Pancreas (tissue), 10 donors: ENCODE measurements at places on chromosomes 12 and 14. TPM values are rescaled to one million over a fixed set of nuclear protein-coding genes. Genes with fewer than 3 reads are reported as not detected.
A peak's percentile ranks its signal among the peaks of the same experiment; 100 is the strongest.

Gene TMEM63C
- total RNA-seq, result 2.9 TPM

Gene KLRC1
- total RNA-seq, result 0.44 TPM

DNA sequence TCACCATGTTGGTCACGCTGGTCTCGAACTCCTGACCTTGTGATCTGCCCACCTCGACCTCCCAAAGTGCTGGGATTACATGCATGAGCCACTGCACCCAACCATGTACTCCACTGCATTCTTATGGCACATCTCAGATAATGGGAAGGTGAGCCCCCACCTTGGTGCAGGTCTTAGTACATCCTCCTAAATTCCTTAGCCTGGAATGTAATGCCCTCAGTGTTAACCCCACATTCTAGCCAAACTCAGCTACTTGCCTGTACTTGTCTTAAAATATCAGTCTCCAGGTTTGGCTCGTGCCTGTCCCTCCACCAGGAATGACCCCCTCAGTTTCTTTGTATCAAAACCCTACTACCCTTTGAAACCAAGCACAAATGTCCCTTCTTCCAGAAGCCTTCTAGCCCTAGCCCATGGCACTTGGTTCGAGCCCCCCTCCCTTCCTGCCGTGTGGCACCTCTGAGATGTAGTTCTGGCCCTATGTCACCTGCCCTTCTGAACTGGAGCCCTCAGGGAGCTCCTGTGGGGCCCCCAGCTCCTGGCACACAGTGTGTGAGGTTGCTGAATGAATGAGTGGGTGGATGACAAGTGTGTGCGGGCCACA is 8.4 kb downstream of the KCNH3 start:
- no peak for DNase-seq

DNA sequence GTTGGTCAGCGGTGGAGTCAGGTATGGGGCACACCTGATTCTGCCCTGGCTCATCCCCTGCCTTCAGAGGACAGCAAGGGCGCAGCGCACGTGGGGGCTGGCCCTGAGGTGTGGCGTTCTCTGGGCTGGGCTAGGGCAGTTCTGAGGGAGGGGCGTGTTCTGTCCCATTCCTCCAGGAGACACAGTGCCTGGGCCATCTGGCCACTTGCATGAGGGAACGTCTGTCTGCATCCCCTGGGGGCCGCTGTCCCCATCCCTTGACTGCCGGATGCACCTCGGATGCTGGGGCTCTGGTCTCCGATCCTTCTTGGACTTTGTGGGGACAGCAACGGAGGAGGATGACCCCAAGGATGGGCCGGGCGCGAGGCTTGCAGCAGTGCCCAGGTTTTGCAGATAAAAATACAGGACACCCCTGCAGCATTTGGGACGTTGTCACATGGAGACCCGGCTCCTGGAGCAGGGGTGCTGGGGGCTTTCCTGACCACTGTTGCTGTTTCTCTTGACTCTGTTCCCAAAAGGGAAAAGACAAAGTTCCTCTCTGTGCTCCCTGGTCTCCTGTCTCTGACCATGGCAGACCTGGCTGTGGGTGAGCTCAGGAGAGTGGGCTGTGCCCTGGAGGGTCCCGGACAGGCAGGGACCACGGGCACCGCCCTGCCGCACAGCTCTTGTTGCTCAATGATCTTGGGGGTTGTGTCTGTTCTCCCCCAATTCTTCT is 6.9 kb downstream of the MTA1 start:
- peak; percentile 30 for DNase-seq

Gene LPAR5
- total RNA-seq, result 2.4 TPM

Gene CD69
- 0.12 TPM for total RNA-seq

GRCh38 chr12:93686572-93687356 is 9.6 kb downstream of the CRADD start:
- no peak for DNase-seq

DNA sequence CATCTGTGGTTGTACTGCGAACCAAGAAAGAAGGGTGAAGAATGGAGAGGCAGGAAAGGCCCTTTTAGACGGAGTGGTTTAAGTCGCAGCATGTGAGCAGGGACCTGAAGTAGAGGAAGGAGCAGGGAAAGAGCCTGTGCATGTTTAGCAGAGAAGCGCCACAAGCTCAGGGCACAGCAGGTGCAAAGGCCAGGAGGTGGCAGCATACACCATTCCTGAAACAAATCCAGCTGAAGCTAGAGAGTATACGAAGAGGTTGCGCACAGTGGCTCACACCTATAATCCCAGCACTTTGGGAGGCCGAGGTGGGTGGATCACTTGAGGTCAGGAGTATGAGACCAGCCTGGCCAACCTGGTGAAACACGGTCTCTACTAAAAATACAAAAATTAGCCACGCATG is 49.9 kb downstream of the HELB start:
- DNase-seq, result no peak

- DNase-seq, result no peak
These were observed 21.6 kb downstream of the TGFB3 start for GRCh38 chr14:75960231-75960630.

GRCh38 chr12:119711693-119712092 is 43.8 kb downstream of the PRKAB1 start:
- no peak for DNase-seq

DNA sequence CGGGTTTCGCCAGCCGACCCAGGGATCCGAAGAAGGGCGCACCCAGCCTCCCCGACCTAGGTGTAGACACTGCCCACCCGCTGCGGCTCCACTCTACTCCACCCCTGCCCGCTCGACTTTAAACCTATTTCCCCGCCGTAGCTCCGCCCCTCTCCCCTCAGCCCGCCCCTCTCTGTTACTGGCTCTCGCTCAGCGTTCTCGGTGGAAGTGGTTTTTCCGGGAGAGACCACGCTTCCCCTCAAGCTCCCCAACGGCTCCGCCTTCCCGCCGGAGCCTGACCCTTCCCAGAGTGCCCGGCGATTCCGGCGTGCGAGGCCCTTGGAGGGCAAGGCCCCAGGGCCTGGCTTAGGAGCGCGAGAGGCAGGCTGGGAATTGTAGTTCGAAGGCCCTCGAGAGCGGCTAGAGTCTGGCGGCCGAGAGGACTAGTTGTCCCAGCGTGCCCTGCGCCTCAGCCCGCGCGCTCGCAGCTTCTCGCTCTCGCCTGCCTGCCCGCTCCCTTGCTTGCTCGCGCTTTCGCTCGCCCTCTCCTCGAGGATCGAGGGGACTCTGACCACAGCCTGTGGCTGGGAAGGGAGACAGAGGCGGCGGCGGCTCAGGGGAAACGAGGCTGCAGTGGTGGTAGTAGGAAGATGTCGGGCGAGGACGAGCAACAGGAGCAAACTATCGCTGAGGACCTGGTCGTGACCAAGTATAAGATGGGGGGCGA is at the start of gene PA2G4:
Gene PA2G4 (plus strand): TSS at position 451 of the 706 bp plus-strand sequence. CDS start 179 bp downstream, at position 630.
- DNase-seq, result peak; percentile 98

- DNase-seq, result no peak
These were observed 61.9 kb downstream of the KICS2 start for GRCh38 chr12:64160021-64160710.

Gene ULK1
- 71.7 TPM for total RNA-seq

Gene MORN3
- total RNA-seq, result 0.42 TPM

- no peak for DNase-seq
These were observed 4.0 kb downstream of the P2RX2 start for GRCh38 chr12:132622437-132623071.

DNA sequence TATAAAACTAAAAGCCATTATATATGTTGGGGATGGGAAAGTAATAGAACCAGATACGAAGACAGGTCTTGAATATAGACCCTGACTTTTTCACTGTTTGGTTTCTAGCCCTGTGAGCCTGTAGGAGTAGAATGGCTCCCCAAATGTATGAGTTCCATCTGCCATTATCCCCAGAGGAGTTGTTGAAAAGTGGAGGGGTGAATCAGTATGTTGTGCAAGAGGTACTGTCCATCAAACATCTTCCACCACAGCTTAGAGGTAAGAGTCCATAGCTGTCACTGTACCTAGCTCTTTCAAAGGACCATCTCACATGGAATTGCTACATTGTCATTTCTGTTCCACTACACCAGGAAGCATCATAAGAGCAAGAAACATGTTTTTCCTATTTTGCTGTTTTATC is 1.1 kb downstream of the NCAPD2 start:
- DNase-seq, result no peak

Gene KRT4
- not detected for total RNA-seq

DNA sequence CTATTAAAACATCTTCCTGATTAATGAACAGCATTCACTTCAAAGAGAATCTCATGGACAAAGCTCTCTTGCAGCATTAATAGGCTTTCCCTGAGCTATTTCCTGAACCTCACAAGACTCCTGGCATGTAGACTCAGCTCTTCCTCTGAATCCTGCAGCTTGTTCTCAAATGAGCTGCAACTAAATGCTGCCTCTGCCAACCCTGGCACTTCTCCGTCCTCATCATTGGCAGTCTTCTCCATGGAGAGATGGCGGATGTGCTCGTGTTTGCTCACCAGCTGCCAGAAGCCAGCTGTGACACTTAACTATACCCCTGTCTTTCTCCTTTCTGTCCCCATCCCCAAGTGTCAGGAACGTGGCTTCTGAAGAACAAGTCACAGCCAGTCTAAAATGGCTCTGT is 232.1 kb downstream of the FOXN3 start:
- no peak for DNase-seq

Gene ACTR6
- 5.2 TPM for total RNA-seq

DNA sequence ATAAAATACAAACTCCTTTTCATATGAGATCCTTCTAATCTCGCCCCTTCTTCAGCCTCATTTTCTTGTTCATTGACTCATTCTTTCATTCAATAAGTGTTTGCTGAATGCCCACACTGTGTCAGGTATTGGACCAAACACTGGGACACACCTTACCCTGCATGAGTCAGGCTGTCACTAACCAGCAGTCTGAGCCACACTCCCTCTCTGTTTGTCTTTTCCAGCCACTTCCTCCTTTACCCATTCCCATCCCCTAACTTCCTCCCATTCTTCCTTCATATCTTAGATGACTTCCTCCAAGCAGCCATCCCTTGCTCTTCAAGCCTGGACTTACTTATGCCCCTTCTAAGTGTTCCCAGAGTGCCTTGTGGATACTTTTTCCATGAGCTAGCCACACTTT is 27.0 kb upstream of the HIF1A start:
- DNase-seq, result no peak

DNA sequence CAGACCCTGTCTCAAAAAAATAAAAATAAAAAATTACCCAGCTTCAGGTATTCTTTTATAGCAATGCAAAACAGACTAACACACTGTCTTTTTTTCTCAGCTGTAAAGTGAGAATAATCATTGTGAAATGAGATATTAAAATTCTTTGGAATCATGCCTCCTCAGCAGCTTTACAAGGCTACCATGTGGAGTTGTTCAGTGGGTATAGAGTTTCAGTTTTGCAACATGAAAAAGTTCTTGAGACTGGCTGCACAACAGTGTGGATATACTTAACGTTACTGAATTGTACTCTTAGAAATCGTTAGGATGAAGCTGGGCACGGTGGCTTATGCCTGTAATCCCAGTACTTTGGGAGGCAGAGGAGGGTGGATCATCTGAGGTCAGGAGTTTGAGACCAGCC is 15.7 kb upstream of the MAPKAPK5 start:
- DNase-seq, result no peak

DNA sequence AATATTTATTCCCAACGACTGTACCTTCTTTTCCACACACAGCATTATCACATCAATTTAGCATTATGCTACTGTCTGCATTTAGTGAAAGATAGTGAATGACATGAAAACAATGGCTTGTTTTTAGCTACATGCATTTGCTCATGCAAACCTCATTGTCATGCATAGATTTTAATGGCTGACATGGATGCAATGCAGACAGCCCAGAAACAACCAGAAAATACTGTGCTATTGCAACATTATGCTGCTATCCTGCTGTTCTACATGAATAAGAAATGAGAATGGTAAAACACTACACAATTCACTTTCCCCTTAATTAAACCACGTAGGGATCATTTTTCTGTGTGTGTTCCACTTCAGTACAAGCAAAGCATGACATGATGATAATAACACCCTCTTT is 90.8 kb downstream of the LIN7A start:
- DNase-seq, result no peak

DNA sequence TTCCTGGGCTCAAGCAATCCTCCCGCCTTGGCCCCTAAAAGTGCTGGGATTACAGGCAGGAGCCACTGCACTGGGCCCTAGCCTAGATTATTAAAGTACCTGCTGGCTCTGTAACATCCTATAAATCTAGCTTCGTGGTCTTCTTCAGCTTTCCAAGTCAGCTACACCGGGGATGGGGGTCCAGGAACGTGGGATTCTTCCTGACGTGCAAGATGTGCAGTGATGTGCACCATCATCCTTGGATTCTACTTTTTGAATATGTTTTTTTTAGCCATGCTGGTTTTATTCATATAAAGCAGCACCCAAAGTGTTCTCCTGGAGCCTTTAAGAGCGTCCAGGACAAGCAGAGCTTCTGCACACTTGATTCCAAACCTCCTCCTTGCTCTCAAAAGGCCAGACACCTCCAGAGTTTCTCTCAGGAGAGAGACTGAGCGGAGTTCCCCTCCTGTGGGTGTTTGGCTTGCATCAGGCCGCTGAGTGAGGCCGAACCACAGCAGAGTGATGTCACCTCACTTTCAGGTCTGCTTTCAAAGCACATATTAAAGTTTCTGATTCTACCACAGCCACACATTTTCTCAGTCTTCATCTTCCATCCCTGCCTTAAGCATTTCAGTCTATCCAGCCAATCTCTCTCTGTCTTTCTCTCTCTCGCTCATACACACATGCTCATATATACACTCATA is 33.4 kb downstream of the VCPKMT start:
- no peak for DNase-seq

GRCh38 chr12:46110223-46110611 is 119.8 kb upstream of the SCAF11 start:
- peak; percentile 42 for DNase-seq

DNA sequence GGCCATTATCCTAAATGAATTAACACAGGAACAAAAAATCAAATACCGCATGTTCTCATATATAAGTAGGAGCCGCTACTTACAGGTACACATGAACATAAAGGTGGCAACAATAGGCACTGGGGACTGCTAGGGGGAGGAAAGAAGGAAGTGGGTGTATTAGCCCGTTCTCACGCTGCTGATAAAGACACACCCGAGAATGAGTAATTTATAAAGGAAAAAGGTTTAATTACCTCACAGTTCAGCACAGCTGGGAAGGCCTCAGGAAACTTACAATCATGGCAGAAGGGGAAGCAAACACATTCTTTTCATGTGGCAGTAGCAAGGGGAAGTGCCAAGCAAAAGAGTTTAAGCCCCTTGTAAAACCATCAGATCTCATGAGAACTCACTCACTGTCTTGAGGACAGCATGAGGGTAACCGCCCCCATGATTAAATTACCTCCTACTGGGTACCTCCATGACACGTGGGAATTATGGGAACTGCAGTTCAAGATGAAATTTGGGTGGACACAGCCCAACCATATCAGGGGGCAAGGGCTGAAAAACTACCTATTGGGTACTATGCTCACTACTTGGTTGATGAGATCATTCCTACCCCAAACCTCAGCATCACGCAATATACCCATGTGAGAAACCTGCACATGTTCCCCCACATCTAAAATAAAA is 16.4 kb upstream of the MIA2 start:
- no peak for DNase-seq

Gene PTPN6
- total RNA-seq, result 13.7 TPM

Gene CDCA3
- total RNA-seq, result 0.41 TPM

GRCh38 chr14:51396222-51396815 is 156.3 kb downstream of the TMX1 start:
- DNase-seq, result peak; percentile 46
